ENCODE measurements at places on chromosomes 6 and 20.

DNA sequence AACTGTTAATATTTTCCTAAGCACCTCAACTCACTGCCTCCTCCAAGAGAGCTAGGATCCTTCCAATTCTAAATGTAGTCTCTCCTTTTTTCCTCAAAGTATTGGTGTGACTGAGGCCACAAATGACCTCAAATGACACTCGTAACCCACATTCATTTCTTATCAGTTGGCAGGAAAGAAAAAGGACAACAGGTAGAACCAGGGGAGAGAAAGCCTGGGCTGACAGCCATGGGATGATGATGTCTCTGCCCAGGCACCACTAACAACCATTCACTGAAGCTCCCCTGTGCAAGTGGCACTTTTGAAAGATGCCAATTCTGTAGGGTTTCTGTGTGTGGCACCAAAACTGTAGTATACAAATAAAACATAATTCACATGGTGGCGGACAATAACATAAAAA lies 7.4 kb downstream of the ZBTB24 start:
- DNase-seq: no peak

DNA sequence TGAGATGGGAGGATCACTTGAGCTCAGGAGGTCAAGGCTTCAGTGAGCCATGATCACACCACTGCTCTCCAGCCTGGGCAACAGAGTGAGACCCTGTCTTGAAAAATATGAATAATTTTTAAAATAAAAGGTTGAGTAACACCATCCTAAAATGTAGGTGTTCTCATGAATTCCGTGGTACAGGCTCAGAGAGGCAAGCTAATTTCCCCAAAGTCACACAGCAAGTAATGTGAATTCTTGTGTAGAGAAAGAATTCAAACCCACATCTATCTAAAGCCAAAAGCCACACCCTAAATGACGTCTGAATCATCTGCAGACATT lies 80.5 kb downstream of the ZNF217 start:
- no peak for DNase-seq

DNA sequence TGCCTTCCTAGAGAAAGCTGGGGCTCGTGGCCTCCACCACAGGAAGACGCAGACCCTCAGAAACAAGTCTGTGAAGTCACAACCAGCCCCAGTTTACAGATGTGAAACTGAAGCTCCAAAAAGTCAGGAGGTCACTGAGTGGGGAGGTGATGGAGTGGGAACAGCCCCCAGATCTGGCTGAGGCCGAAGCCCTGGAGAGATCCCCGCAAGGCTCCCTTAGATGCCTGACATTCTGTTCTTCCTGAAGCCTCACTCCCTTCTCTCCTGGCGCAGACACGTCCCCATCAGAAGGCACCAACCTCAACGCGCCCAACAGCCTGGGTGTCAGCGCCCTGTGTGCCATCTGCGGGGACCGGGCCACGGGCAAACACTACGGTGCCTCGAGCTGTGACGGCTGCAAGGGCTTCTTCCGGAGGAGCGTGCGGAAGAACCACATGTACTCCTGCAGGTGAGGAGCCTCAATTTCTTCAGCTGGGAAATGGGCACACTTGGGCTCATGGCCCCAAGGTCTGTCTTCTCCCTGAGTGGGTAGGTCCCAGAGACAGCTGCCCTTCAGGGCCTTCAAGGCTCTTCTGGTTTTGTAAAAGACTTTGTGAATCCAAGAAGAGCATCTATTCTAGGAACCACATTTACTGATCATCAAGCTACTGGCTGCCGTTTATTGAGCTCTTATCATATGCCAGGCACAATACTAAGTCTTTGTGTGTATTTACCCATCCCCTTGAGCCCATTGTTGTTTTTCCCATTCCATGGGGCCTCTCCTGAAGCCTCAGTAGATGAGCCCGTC lies 50.5 kb downstream of the HNF4A start:
- DNase-seq: no peak

DNA sequence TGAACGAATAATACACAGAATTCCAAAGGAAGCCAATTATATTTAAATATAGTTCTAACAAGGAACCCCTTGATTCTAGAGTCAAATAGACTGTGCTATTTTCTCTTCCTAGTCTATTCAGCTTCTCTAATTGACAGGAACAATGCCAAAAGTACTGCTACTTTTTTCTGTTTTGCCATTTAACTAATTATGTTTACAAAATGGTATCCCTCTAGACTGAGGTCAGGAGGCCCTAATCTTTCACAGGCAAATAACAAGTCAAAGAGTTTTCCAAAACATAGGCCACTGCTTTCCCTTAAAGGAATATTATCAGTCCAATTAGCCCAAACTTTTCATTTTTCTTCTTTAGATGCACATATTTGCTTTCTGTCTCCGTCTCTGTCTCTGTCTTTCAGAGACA lies 539.3 kb downstream of the RFPL4B start:
- DNase-seq: no peak

DNA sequence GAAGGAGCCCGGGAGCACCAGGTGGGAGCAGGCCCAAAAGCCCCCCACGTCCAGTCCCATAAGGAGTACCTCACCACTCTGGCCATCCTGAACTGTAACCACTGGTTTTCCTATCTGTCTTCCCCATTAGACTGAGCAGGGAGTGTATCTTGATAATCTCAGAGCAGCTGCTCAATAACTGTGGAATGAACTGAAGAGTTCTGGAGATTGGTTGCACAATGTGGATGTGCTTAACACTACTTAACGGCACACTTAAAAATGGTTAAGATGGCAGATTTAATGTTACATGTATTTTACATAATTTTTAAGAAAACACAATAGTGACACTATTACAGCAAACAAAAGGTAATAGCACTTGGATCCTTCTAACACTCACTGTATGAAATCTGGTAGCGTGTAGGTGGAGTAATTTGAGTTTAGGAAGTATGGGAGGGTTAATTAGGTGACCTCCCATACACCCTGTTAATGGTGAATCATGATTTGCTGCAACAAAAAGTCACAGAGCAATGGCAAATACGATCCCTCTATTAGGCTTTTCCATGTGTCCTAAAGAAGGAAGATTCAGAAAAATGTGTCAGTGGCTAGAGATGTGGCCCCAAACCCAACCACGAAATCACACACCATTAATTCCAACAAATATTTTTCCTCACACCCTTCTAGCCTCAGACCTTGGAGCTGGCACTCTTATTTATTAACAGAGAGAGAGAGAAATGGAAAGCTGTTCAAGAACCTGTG lies 18.4 kb downstream of the TRAM2 start:
- no peak for DNase-seq

- no peak for DNase-seq
Measured at GRCh38 chr20:37480919-37481318, 40.1 kb upstream of the NNAT start.

DNA sequence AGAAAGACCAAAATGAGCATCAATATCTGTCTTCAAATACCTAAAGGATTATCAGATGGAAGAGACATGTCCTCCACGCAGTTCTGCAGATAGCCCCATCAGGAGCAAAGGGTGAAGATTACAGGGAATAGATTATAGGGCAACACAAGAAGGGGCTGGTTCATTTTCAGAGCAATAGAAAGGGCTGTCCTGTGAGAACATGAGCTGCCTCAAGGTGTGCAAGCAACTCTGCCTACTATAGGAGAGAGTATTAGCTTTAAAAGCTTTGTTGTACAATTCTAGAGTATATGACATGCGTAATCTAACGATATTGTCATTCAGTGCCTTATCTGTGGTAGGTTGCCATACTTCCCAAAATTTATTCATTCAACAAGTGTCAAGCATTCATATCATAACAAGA lies 112.7 kb downstream of the NRSN1 start:
- no peak for DNase-seq

- DNase-seq: no peak
Measured at GRCh38 chr6:95142661-95143335, 434.5 kb upstream of the MANEA start.

- DNase-seq: no peak
Measured at GRCh38 chr6:87341899-87342298, 2.7 kb upstream of the C6orf163 start.

- peak; percentile 11 for DNase-seq
Measured at GRCh38 chr20:34536798-34537394, 20.7 kb downstream of the DYNLRB1 start.

DNA sequence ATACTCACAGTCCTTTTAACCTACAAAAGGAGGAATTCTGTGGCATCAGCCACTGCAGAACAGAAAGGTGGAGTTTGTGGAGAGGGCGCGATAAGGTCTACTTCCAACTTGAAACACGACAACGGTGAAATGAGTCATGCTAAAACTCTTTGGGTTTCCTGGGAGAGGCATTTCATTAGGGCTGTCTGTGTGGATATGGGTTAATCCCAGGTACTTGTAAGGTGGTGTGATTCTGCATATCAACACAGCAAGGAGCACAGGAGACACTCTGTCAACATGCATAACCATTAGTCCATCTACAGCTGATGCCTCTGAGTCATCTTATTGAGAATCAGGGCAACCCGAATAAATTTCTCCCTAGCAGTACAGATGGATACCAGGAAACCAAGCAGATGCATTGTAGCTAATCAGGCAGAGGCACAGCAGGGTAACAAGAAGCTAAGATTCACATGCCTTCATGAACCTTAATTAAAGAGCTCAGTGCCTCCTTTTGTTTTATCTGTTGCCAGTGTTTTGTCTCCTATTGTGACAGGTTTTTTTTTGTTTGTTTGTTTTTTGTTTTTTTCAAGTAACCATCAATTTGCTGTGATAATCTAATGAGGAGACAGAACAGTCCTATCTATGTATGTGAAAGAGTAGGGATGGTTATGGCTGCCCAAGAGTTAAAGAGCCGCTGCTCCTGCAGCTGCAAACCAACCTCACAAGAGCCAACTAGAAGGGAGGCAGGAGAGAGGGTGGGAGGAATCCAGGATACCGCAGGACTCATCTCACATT lies 315.8 kb upstream of the SOX4 start:
- DNase-seq: no peak

DNA sequence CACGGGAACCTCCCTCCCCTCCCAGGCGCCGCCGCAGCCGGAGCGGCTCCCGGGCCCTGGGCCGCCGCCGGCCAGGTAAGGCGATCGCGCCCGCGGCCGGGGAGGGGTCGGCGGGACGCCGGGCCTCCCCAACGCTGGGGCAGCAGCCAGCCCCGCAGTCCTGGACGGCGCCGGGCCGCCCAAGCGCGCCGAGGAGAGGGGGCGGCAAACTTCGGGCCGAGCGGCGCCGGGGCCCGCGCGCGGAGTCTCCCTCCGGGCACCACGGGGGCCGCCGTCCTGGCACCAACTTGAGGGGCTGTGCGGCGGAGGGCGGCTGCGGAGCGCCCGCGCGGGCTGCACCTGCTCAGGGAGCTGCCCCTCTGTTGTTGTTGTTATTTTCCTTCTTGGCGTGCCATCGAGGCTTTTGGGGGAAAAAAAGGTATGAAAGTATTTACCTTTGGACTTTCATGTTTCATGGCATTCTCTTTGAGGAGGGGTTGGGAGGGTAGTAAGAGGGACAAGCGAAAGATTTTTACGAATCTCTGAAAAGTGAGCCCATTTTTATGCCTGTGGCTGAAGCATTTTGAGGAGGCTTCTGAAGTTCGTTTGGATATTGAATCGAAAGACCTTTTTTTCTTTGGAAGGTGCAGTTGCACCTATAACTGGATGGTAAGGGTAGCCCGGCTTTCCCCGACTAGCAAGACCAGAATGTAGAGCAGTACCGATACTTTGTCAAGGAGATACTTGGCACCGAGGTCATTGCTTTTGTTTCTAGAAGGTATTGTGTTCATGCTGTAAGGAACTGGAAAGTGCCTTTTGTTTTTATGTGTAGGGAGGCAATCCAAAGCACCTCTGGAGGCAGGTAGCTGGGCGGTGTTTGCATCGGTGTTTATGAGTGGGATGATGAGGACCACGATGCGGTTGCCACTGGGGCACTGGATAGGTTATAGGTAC lies at the start of gene RNF182:
Gene RNF182, plus strand, starts transcription at position 4 of the 933 bp plus-strand sequence. CDS start 52,168 bp downstream, outside the sequence.
- DNase-seq: no peak

DNA sequence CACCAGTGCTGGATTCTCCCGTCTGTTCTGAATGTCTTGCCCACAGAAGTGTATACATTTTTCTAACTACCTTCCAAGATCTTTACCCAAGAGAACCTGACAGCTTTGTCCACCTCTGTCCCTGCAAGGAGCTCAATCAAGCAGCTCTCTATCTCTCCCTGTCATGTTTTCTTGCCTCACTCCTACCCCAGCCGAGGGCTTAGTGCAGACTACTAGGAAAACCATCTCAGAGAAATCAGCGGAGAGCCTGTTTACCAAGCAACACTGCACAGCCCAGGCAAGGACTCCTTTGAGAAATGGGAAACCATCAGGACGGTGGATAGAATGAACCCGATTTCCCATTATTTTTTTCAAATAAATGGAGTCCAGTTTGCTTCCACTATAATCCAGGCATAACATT lies 250.7 kb upstream of the JARID2 start:
- no peak for DNase-seq

- DNase-seq: no peak
Measured at GRCh38 chr6:149733089-149733720, 13.1 kb downstream of the NUP43 start.

GRCh38 chr6:14705841-14706377 lies 540.0 kb upstream of the JARID2 start:
- DNase-seq: no peak

GRCh38 chr20:40949346-40949745 lies 79.3 kb upstream of the TOP1 start:
- DNase-seq: no peak

DNA sequence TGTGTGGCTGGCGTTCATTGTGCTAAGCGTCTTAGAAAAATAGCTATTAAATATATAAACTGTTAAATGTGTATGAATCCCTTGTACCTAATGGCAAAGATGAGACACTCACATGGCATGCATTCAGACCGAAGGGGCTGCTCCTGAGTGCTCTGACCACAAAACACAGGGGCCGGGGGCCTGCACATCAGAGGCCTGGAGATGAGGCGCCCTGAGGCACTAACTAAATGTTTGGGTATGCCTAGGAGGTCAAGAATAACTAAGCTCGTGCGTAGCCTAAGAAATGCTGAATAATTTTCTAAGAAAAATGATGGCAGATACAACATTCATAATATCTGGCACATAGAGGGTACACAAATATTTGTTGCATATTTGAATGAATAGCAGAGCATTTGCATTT lies 92.5 kb downstream of the PSMB1 start:
- no peak for DNase-seq

DNA sequence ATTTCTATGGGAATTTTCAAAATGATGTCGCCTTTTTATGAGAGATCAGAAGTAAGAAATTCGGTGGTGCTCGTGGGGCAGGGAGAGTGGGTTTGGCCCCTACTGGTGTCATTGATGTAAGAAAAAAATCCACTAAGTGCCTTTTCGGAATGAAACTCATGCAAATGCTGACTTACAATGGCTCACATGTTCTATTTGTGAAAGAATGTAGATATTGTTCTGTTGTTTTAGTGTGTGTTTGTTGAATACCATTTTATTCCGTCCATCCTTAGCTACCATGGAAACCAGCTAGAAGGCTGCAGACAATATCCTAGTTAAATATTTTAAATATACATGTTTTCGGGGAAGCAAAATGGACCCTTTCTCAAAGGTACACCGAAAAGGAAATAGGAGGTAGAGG lies 304.9 kb downstream of the TAF4 start:
- DNase-seq: no peak

GRCh38 chr20:62652041-62652893 lies 10.0 kb downstream of the SLCO4A1 start:
- no peak for DNase-seq

Data from activated CD4-positive, CD25-positive, alpha-beta regulatory T cell (primary cell).